ENCODE measurements at places on chromosomes 2 and 18. TPM values are rescaled to one million over a fixed set of nuclear protein-coding genes. Genes with fewer than 3 reads are reported as not detected.

Gene CDK15
- 6.0 TPM for total RNA-seq

Gene GAL3ST2
- total RNA-seq = not detected

Gene EVA1A
- total RNA-seq = 41.9 TPM

Gene CNGA3
- total RNA-seq = 0.17 TPM

Gene SIX3
- total RNA-seq = not detected

Gene CCT4
- 88.2 TPM for total RNA-seq

Gene AQP4
- 345 TPM for total RNA-seq

Gene NLRC4
- total RNA-seq = 15.3 TPM

Gene POU3F3
- not detected for total RNA-seq

Gene CRYGD
- total RNA-seq = not detected

Gene TGFA
- 9.1 TPM for total RNA-seq

Gene SLC4A3
- total RNA-seq = 2.9 TPM

Gene IL36G
- not detected for total RNA-seq

Gene CNDP2
- total RNA-seq = 213 TPM

Gene ALPP
- total RNA-seq = 9.5 TPM

Gene STAT4
- 8.0 TPM for total RNA-seq

DNA sequence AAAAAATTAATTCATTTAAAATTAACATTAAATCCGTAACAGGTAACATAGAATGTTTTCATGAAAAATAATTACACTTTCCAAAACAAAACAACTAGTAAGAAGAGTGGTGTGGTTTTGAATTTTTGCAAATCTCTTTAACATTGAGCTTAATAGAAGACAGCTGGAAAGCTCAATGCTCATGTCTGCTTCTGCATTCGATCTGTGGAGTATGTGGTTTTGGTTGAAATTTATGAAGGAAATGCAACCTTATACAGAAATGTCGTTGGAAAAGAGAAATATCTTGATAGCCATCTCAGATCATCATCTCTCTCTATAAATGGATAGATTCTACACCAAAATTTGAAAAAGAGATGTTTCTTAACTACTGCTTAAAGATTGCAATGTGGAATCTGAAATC, 17.3 kb upstream of the FHL2 start:
- no peak for DNase-seq
- H3K27me3 ChIP-seq = no peaks in the 10 kb centered on the region
- no peak overlapping the region for H3K27ac ChIP-seq
- H3K36me3 ChIP-seq = no peaks in the 10 kb centered on the region
- H3K4me1 ChIP-seq = no peaks in the 10 kb centered on the region

DNA sequence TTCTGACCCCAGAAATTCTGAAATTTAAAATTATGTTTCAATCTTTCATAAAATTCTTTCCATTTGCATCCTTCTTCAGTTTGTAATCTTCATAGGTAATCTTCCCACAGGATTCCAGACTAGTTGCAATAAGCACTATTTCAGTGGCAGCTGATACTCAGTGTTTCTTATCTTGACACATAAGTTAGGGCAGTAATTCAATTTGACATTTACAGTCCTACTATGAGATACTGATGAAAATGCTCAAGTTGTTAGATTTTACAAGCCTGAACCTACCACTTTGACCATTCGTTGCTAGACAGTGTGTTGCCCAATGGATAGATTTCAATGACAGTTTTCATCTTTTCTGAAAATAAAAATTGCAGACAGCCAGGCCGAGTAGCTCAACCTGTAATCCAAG, 10.4 kb downstream of the METTL21A start:
- DNase-seq = no peak
- peaks cover 23% of the 10 kb centered on the region for H3K36me3 ChIP-seq
- H3K4me3 ChIP-seq = no peak overlapping the region
- H3K27me3 ChIP-seq = no peaks in the 10 kb centered on the region
- no peak overlapping the region for H3K27ac ChIP-seq
- no peaks in the 10 kb centered on the region for H3K4me1 ChIP-seq

GRCh38 chr2:148298196-148298595, 277.3 kb downstream of the MBD5 start:
- no peak overlapping the region for H3K4me3 ChIP-seq
- no peak for DNase-seq
- H3K27ac ChIP-seq = no peak overlapping the region
- H3K36me3 ChIP-seq = no peaks in the 10 kb centered on the region
- no peaks in the 10 kb centered on the region for H3K27me3 ChIP-seq

DNA sequence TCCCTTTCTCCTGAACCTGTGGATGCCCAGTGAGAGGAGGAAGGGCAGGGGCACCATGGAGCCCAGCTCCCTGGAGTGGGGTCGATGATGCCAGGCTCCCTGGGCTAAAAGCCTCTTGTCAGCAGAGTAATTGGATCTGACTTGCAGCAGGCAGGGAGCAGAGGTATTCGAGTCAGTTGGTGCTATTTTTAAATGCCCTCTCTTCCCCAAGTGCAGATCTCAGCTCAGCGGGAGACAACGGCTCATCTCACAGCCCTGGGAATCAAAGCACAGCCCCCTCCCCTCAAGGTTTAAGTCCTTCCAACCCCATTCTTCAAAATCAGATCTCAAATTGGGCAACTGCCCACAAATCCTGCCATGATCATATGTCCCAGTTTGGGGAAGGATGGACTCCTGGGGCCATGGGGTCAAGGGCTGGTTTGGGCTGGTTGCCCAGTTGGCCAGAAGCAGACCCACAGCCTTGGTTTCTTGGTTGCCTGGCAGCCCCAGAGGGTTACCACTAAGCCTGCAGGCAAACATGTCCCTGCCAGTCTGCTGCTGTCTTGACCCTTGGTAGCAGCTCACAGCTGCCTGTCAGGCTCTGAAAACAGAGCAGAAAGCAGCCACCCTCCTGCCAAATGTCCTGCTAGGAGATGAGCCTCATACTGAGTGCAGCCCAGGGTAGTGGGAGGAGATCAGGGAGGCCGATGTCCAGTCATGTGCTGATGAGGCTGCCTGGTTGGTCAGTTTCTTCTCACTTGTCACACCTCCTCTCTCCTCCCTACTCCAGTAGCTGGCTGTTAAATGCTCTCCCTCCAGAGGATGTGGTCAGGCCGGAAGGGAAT, 244.9 kb downstream of the LOXHD1 start:
- no peak overlapping the region for H3K27ac ChIP-seq
- no peak for DNase-seq

DNA sequence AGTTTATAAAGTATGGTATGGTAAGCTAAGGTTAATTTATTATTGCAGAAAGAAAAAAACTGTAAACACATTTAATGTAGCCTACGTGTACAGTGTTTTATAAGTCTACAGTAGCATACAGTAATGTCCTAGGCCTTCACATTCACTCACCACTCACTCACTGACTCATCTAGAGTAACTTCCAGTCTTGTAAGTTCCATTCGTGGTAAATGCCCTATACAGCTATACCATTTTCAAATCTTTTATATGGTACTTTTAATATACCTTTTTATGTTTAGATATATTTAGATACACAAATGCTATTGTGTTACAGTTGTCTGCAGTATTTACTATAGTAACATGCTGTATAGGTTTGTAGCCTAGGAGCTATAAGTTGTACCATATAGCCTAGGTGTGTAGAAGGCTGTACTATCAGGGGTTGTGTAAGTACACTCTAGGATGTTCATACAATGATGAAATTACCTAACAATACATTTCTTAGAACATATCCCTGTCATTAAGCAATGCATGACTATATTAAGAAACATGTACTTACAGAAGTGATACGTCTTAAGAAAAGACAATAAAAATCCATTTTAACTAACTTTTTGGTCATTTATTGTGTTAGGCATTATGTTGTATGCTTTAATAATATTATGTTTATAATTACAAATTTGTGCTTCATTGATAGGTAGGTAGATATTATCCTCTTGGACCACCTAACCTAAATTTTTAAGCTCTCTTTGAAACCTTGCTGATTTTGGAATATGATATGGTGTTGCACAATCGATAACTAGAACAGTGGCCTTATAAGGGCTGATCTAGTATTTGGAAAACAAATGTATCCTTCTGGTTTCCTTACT, 51.9 kb downstream of the VRK2 start:
- no peak overlapping the region for H3K27ac ChIP-seq

DNA sequence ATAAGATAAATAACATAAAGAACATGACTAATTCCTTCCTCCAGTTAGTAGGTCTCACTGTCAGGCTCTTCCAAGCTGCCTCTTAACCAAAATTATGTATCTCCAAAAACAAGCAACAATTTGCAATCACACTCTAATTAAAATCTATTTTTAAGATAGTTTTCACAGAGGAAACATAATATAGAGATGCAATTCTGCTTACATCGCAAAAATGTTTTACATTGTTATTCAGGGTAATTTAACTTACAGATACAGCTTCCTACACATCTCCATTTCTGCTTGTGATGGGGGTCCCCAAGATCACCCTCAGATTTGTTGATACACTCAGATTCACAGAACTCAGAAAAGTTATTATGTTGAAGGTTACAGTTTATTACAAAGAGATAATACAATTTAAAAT, 115.5 kb downstream of the DSC3 start:
- no peaks in the 10 kb centered on the region for H3K27me3 ChIP-seq
- H3K4me3 ChIP-seq = no peak overlapping the region
- no peaks in the 10 kb centered on the region for H3K36me3 ChIP-seq
- H3K4me1 ChIP-seq = no peaks in the 10 kb centered on the region
- no peak for DNase-seq

DNA sequence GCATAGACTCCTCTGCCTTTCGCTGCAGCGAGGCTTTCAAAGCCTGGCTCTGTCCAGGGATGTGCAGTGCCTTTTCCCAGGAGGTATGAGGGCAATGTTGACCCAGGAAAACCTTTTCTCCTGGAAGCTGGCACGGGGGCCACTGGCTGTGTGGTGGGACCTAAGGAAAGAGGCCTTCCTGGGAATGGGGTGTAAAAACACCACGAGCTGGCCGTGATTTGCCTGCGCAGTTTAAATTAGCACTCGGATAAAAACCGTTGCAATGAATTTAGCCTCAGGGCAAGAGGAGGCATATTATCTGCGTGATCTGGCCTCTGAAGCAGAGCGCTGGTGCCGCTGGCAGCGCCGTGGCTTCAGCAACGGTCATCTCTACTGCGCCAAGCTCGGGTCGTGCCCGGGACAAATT, 3.0 kb downstream of the OSR1 start:
- peaks cover 85% of the 10 kb centered on the region for H3K27me3 ChIP-seq
- H3K27ac ChIP-seq = peak overlapping the region; percentile 61
- H3K4me1 ChIP-seq = peaks cover 26% of the 10 kb centered on the region
- no peaks in the 10 kb centered on the region for H3K36me3 ChIP-seq
- no peak for DNase-seq

- no peak overlapping the region for H3K27ac ChIP-seq
- no peaks in the 10 kb centered on the region for H3K27me3 ChIP-seq
- H3K4me3 ChIP-seq = no peak overlapping the region
- H3K4me1 ChIP-seq = no peaks in the 10 kb centered on the region
- no peak for DNase-seq
Measured at GRCh38 chr18:33828949-33829348, 250.9 kb downstream of the ASXL3 start.

GRCh38 chr18:9519399-9519798, 44.1 kb downstream of the RALBP1 start:
- H3K36me3 ChIP-seq = peaks cover 15% of the 10 kb centered on the region
- H3K4me3 ChIP-seq = no peak overlapping the region
- peaks cover 4% of the 10 kb centered on the region for H3K4me1 ChIP-seq
- H3K27ac ChIP-seq = no peak overlapping the region
- no peaks in the 10 kb centered on the region for H3K27me3 ChIP-seq

DNA sequence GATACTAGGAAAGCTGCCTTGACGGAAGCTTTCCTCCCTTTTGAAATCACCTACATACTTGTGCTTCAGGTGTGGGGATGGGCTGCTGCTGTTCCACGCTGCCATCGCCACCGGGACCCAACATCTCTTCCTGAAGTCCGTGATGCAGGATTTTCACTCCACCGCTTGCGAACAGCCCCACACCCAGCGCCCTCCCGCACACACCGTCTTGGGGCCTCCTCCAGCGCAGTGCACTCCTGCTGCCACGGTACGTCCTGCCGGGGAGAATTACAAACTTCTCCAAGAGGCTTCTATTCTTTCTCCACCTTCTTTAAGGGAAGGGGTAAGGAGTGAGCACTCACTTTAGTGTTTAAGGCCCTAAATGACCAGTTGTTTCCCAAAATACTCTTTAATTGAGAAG, 58.2 kb downstream of the HRH4 start:
- H3K36me3 ChIP-seq = no peaks in the 10 kb centered on the region
- H3K27me3 ChIP-seq = no peaks in the 10 kb centered on the region
- H3K4me3 ChIP-seq = no peak overlapping the region
- no peaks in the 10 kb centered on the region for H3K4me1 ChIP-seq
- no peak for DNase-seq

DNA sequence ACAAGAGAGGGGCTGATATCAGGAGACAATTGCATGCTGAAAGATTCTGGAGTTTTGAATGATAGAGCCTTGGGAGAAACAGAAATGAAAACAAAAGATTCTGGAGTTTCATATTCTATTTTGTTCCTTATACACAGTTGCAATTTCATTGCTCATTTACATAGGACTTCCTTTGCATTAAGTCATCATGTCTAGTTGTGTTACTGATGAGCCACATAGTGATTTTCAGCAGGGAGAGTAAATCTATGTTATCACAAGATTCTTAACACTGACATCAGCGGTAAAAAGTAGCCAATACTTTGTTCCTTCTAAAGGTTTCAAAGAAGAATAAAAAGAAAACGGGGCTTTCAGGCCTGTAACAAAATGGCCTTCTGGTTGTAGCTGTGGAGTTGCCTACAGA, 7.1 kb downstream of the ADAM17 start:
- DNase-seq = no peak
- no peak overlapping the region for H3K4me3 ChIP-seq
- H3K36me3 ChIP-seq = no peaks in the 10 kb centered on the region

DNA sequence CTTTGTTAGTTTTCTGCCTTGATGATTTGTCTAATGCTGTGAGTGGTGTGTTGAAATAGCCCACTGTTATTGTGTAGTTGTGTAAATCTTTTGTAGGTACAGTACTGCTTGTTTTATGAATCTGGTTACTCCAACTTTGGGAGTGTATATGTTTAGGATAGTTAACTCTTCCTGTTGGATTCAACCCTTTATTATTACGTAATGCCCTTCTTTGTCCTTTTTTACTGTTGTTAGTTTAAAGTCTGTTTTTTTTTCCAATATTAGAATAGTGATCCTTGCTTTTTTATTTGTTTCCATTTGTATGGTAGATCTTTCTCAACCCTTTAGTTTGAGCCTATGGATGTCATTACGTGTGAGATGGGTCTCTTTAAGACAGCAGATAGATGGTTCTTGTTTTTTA, 261.5 kb upstream of the CDH2 start:
- H3K4me3 ChIP-seq = no peak overlapping the region
- no peak for DNase-seq
- H3K36me3 ChIP-seq = no peaks in the 10 kb centered on the region
- no peaks in the 10 kb centered on the region for H3K27me3 ChIP-seq
- H3K4me1 ChIP-seq = no peaks in the 10 kb centered on the region

DNA sequence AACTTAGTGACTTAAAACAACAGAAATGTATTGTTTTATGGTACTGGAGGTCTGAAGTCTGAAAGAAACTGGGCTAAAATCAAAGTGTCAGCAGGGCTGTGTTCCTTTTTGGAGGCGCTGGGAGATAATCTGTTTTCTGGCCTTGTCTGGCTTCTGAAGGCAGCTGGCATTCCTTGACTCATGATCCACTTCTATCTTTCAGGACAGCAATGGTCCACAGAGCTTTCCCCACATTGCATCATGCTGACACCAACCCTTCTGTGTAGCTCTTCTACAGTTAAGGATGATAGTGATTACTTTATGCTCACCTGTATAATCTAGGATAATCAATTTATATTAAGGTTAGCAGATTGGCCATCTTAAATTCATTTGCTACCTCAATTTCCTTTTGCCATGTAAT, 392.1 kb downstream of the TDRD15 start:
- DNase-seq = no peak
- no peak overlapping the region for H3K27ac ChIP-seq
- no peaks in the 10 kb centered on the region for H3K36me3 ChIP-seq
- H3K4me3 ChIP-seq = no peak overlapping the region
- H3K4me1 ChIP-seq = no peaks in the 10 kb centered on the region
